ENCODE measurements at places on chromosomes 4 and X.

DNA sequence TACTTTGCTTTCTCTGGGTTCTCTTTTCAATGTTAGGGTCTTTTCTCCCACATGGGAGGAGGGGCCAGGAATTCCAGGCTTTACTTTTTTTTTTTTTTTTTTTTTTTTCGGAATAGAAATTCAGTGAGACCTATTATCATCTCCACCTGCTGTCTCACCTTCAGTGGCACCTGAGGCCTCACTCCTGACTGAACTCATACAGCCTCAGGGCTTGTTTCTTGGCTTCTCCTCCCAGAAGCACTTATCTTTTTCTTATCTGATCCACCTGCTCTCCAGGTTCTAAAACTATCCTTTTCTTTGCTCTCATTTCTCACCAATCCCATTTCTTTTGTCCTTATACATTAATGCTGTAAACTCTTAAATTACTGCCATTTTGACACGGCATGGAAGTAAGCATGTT is 117.3 kb upstream of the PPP3CA start:
- DNase-seq = no peak

DNA sequence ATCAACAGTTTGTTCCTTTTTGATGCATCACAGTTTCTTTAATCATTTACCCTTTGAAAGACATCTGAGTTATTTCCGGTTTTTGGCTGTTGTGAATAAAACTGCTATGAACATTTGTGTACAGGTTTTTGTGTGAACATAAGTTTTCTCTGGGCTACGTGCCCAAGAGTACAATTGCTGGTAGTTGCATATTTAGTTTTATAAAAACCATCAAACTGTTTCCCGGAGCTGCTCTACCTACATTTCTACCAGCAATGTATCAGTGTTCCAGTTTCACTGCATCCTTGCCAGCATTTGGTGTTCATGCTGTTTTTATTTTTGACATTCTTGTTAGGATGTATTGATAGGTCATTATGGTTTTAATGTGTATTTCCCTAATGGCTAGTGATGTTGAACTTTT is 17.3 kb downstream of the KDM6A start:
- no peak for DNase-seq

DNA sequence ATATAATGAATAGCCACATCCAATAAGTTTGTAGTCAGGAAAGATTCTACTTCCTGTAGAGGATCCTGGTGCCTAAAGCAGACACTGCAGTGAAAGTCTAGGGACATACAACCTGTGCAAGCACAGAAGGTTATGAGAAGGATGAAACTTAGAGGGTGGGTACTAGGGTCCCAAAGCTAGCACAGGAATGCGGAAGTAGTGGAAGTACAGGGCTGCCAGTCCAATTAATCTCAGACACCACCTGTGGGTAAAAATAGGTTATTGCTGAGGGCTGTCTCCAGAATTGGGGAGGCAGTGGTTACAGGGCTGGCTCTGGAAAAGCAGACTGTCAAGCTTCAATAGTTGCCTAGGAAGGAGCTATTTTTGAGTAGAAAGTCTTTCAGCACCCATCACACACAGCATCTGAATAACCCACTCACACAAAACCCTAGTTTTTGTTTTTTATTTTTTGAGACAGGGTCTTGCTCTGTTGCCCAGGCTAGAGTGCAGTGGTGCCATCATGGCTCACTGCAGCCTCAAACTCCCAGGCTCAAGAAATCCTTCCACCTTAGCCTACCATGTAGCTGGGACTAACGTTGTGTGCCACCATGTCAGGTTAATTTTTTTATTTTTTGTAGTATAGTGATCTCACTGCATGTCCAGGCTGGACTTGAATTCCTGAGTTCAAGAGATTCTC is 50.8 kb upstream of the ELF2 start:
- no peak for DNase-seq

GRCh38 chr4:108611365-108611764 is 9.0 kb upstream of the RPL34 start:
- no peak for DNase-seq

DNA sequence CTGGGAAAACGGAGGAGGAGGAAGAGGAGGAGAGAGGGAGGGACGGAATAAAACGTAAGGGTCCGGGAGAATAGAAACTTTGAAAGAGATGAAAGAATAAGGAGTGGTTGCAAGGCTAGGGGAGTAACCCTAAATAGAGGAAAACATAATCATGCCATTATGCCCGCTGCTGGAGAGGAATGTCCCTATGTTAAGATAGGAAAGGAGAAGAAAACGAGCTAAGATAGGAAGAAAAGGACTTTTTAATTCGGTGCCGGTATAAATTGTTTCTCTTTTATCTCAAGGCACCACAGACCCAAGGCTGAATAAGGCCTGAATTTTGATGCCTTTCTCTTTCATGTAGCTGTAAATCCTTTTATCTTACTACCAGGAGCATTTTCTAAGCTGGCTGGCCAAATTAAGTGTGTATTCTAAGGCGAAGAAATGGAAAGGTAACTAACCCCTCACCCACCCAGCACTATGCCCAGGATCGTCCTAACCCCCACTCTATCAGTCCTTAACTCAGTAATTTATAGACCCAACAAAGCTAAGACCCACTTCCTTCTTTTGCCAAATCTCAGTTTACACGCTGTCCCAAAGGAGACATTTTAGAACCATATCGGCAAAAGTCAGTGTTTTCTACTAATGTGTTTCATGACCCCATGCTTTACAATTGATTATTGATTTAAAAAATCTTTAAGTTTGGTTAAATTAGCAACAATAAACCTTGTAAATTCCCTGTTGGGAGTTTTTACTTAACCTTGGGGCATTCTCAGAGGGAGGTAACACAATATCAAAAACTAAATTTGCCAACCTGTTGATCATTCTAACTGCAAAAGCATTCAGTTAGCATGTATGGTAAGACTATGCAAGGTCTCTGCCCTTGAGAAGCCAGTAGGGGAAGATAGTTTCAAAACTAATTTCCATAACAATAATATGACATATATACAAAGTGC is 1.1 kb upstream of the CUL4B start:
- DNase-seq = peak; percentile 28

- no peak for DNase-seq
Observed at GRCh38 chr4:102560571-102561341, 59.6 kb downstream of the NFKB1 start.

DNA sequence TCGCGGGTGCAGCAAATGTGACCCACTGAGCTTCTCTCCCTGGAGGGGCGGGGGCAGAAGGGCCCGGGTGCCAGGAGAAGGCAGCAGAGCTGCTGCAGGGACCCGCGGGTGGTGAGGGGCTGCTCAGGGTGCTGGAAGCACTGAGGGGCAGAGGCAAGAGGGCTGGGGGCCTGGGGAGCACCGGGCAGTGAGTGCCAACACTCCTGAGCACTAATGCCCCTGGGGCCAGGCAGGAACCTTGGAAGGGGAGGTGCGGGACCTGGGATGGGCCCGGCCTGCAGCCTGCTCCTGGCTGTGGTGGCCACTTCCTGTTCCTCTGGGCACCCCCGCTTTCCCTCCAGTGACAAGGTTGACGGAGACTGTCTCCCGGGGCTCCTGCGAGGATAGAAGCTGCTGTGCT is 66.5 kb upstream of the ADRA2C start:
- no peak for DNase-seq

DNA sequence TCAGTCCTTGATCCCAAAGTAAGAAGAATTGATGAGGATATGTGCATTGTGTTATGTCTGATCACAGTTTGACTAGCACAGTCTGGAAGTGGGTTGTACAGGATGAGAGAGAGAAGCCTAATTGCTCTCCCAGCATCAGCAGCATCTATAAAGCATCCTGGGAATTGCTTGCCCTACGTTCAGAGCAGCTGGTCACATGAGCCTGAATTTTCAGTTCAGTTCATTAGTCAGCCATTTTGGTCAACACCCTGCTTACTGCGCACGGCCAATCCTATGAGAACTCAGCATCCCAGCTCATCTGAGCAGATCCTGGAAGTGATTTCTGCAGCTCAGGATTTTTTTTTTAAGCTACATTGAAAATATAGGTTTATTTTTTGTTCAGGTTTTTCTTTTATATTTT is at the start of gene RUFY3:
Gene RUFY3 (plus strand): TSS at position 218 of the 400 bp plus-strand sequence. CDS start 610 bp downstream, outside the sequence.
- peak; percentile 93 for DNase-seq

DNA sequence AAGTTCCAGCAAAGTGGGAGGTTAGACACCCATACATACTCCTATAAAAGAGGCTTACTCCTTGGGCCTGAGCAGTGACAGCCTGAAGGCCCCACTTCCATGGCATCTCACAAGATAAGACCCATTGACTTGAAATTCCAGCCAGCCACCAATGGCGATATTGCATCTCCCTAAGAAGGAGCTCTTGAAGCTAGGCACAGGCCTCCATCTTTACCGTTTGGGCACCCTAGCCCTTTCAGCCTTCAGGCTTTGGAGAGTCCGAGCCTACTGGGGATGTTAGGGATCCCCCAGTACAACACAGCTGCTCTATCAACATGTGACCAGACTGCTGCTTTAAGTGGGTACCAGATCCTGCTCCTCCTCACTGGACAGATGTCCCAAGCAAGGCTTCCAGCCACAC is 189.5 kb downstream of the MAGEE1 start:
- DNase-seq = no peak

- no peak for DNase-seq
Observed at GRCh38 chrX:13888284-13888683, 71.4 kb upstream of the GPM6B start.

DNA sequence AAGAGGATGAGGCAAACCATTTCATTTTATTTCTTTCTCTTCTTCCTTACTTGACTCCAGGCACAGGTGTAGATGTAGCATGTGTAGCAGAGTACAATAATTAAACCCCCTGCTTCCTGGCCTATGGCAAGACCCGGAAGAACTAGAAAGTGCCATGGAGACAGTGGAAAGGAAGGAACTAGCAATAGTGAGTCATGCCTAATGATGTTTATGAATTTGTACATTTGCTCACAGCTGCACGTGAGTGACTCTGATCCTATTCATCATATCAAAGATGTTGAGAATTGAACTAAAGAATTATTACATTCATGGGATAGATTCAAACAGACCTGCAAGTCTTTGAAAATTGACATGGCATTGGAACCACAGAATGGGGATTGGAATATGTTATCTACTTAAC is 2233.9 kb upstream of the TENM3 start:
- no peak for DNase-seq

DNA sequence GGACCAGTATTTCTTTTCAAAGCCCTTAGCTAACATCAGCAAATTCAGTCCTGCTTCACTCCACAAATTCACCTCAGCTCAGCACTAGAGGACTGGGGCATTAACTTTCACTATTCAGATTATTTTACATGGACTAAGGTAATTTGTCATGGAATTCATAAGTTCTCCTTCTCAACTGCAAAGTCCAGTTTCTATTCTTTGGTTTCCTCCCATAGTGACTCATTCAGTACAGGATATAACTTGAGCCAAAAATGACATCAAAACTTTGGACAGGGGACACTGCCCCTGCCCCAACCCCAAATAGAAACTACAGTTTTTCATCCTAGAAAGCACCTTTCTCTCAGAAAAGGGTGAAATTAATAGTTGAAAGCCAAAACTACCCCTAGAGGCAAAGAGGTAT is 52.7 kb downstream of the COX7B2 start:
- no peak for DNase-seq

GRCh38 chr4:107643021-107643420 is 77.0 kb downstream of the PAPSS1 start:
- no peak for DNase-seq

DNA sequence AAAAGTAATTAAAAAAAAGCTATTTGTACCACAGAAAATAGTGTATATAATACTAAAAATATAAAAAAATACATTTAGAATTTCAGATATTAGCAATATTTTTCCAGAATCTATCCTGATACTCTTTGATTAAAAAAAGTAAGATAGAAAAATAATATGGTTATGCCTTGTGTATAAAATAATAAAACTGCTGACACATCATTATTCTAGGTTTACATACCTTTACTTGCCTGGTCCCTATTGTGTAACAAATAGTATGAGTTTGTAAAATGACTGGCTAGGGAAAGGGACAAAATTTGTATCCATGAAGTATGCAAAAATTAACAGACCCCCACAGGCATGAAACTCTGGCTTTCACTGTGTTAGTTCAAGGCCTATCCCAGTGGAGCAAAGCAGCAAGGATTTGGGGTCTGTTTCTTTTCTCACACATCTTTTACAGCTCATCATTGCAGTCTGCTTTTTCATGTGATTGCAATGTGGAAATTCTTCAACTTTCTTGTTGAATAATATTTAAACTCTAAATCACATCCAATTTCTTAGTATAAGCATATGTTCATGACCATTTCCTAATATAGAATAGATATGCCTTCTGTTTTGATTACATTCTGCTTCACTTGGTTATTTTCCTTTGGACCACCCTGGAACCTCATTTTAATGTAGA is 136.7 kb upstream of the PCDH18 start:
- no peak for DNase-seq

All from NCI-H1092 treated with DMSO at 0.1 percent for 48 hours (cell line).